Iris pigment epithelial cell (primary cell): ENCODE measurements at places on chromosomes 5 and 9.

DNA sequence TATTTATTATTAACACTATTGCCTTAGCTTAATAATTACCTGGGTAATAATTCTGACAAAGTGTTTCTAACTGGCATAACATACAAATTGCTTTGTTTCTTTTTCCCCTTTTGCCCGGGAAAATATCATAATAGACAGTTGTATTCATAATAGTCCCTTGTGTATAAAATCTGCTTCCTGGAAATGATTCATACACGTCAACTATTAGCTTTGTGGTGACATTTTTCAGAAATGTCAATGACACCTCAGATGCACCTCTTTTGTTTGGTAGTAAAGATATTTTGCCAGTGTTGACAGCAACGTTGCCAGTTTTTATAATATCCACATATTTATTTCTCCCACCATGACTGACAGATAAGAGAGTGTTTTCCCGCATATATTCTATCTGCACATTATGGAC lies 73.0 kb downstream of the RASEF start:
- DNase-seq = no peak

GRCh38 chr9:79928661-79929223 lies 357.0 kb downstream of the TLE4 start:
- DNase-seq = no peak

DNA sequence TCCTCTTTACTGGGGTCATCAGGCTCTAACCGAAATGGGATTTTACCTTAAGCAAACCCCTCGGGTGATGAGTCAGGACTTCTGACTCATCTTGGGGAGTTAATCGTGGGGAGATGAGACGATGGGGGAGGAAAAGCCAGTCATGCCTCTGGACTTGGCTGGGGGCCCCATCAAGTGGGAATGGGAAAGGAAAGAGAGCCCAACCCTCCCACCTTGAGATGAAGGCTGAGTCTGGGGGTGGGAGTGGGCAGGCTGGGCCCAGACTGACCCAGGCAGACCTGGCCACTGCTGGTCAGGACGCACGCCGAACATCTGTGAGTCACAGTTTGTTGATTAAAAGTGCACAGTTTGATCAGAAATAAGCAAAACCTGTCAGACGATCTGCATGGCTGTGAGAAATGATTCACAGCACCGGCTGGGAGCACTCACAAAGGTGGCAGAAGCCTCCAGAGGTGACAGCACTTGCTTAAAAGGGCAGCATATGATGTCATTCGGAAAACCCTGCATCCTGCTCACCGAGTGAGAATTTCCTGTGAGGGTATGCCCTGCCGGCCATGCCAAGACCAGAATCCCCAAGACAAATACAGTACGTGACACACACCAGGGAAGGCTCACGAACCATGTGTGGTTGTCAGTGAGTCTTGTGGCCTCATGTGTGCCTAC lies 50.0 kb upstream of the SLC25A51 start:
- peak; percentile 96 for DNase-seq

DNA sequence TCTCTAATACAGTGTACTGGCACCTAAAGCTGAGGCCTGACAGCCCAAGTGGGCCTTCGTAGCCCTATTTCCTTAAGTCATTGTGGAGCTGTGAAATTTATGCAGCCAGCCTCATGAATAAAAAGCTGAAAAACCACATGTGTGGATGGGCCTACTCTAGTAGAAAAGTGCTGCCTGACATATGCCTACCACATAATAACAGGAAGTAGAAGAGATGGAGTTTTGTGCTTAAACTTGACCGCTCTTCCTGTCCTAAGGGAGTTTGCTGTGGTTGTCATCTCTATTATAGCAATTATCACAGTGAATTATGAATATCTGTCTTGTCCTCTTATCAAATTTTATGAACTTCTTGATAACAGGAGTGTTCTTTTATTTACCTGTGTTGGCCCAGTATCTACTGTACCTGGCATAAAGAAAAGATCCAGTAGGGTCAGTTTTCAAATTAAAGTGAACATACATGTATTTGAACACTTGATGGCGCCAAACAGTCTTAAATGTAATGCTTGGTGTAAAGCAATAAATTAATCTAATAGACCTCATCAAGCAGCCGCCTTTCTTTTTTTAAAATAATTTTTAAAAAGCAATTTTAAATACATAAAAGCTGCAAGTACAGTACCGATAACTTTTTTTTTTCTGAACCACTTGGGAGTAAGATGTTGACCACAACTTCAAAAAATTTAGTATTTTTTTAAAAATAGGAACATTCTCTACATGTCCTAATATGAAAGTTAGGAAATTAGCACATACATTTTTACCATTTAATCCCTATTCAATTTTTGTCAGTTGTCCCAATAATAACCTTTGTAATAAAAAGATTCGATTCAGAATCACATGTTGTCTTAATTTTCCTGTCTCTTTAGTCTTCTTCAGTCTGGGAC lies 51.0 kb downstream of the FKTN start:
- peak; percentile 55 for DNase-seq

- no peak for DNase-seq
Measured at GRCh38 chr5:34053571-34054399, 10.8 kb upstream of the C1QTNF3 start.

- no peak for DNase-seq
Measured at GRCh38 chr9:32291370-32291769, 93.1 kb upstream of the ACO1 start.

- no peak for DNase-seq
Measured at GRCh38 chr5:71013575-71013974, 11.6 kb downstream of the NAIP start.

DNA sequence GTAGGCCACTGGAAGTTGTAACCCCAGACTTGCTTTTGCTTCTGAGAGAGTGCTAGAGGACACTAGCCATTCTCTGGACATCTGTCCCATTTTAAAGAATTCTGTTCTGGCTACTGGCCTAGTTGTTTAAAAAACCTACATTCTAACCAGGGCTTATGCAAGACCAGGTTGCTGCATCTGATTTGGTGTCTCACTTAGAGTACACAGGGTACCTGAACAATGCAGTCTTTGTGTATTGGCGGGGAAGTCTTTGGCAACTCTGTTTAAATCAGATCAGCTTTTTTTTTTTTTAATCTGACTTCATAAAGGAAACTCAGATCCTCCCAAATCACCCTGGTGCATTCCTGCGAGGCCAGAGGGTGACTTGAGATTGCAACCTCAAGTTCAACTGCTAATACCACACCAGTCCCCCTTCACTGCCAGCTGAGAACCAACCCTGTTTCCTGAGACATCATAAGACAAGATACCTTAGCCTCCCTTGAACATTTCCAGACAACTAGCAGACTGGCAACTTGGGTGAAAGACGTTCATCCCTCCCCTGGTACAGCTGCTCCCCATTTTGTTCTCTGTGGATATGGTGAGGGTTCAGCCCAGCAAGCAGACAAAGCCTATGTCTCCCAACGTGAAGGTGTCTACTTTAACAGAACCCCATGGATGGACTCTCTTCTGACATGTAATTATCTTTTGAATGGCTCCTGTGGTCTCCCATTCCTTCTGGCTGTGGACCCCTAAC lies 27.0 kb downstream of the SKP1 start:
- DNase-seq = no peak
